ENCODE measurements at places on chromosomes 5 and 9.

- peak; percentile 55 for DNase-seq
Measured at GRCh38 chr5:126339215-126339805, 83.9 kb upstream of the GRAMD2B start.

DNA sequence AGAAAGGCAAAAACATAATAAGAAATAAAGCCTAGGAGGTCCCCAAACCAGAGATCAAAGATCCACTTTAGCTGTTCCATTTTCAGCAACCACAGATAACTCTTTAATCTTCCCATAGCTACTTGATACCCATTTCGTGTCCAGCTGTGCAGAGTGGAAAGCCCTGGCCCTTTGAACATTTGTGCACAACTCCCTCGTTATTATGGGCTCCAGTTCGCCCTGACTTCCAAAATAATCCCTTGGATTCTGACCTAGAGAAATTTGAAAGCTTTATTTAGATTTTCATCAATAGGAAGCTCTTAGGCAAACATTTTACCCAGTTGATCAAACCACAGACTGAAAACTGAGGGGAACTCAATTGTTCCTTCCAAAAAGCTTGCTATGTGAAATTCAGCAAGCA, 4.8 kb downstream of the MYOT start:
- no peak for DNase-seq

DNA sequence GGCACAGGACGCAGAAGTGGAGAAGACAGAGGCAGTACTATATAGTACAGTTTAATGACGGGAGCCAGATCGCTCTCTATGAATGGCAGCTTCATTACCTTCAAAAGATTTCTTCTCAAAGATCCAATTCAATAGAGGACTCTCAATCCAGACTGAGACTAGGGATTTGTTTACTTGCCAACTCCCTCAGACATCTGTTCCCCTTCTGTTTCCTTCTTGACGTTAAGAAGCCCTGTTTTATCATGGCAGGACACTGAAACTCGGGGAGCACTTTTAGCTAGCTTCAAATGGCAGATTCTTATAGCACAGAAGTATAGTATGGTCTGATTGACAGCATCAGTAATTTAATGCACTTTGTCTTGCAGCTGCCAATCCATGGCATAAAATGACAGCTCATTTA, 747.3 kb upstream of the C9orf72 start:
- DNase-seq: no peak

- no peak for DNase-seq
Measured at GRCh38 chr5:136053336-136054141, 24.8 kb downstream of the TGFBI start.

- no peak for DNase-seq
Measured at GRCh38 chr9:89036891-89037290, 45.6 kb downstream of the S1PR3 start.

DNA sequence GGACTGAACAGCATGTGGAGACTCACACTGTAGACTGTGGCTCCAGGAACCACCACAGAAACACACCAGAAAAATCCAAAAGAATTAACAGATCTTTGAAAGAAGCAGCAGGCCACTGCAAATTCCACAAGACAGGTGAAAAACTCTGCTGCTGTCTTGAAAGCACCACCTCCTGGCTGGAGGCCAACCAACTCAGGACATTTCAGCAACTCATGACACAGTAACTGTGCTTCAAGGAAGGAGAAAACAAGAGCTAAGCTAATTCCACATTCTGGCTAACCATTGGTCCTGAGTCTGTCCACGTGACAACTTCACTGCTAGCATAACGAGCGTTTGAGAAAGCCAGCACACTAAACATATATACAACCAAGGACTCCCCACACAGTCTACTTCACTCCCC, 625.1 kb downstream of the PRELID2 start:
- DNase-seq: no peak

DNA sequence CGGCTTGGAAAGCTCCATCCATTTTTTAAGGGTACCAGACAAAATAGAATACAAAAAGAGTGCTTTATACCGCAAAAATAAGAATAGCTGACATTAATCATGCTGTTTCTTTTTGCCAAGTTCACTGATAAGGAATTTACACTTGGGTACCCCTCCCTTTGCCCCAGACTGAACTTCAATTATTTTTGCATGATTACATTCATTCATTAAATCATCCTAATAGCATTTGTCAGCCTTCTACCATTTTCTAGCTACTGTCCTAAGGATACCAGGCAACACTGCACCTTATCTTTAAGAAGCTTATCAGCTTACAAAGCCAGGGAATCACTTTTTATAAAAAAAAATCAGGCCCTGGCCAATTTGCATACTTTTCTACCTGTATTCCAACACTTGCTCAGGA, 48.4 kb downstream of the YIPF5 start:
- no peak for DNase-seq

DNA sequence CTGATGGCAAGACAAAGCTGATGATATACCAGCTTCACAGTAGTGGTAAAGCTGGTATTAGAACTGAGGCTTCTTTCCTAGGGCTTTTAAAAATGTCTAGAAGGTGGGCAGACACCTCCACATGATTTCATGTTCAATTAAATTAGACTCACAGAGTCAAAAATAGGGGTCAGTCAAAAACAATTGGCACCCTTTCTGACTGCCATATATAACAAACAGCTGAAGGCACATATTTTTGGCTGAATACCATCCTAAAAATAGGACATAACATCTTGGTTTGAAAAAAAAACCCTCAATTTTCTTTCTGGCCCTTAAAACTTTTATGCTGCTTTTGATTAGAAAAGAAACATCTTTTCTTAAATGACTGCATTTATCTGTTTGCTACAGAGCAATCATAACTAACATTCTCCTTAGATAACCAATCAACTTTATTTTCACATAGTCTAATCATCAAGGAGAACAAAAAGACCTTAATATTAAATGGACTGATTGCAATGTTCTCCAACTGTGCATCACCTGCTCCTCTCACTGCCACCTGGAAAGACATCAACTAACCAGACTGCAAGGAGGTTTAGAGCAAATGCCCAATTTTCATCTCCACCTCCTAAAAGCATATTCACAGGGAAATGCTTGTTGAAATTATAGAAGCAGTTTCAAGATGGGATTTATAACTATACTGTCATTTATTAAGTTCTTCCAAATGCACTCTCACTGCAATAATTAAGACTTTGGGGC, 3.2 kb downstream of the SGTB start:
- DNase-seq: no peak

DNA sequence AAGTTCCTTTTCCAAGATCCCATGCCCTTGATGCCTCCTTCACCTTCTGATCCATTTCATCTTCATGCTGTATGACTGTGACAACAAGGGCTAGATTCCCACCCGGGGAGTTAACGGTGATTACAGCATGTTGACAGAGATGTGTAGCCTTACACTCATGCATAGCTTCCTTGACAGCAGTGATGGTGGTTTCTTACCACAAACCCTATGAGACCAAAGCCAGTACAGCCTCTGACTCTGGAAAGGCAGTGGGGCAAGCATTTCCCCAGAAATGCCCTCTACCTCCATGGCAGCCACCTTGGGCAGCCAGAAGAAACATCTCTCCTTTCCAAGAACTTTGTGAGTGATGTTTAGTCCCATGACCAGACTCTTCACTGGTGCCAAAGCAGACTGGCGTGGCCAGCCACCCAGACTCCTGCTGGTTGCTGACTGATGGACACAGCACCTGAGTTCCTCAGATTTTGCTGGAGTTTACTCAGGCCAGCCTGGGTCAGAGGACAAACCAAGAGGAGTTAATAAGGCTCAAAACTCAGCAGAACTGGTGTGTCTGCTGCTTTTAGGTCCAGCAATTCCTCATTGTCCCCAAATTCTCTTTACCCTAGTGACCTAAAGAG, 199.7 kb upstream of the SLC27A6 start:
- DNase-seq: no peak

DNA sequence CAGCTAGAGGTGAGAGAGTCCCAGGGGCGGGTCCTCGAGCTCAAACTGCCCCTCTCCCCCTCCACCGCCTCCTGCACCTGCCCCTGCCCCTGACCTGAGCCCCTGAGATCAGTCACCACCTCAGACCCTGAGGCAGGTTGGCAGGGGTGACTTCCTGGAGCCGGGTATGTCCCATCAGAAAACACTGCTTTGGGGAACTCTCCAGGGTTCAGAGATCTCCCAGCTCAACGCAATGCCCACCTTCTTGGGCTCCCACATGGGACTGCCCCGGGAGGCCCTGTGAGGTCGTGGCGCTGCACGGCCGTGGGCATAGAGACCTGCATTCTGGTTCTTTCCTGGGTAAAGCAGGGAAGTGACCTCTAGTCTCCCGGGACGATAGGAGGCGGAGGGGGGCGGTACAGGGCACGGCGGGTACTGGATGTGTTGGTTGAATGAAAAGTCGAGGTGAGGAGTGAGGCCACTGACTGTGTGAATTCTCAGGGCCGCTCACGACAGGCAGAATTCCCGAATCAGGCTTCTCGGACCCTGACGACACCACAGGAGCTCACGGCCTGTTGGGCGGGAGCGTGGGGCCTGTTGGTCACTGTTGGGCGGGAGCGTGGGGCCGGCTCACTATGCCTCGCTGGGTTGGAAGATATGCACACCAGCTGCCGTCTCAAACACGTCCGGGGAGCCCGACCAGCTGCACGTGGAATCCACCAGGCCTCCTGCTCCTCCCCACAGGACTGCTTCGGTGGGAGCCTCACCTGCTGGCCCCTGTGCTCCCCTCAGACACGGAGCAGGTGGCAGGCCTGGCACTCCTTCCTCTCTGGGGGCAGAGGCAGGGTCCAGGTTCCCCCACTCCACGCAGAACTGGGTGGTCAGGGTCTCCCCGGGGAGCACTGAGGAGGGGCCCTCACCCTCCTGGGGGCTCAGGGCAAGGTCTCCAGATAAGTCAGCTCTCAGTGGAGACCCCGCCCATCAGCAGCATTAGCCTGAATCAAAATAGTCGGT, 178.0 kb upstream of the PPP1R26 start:
- DNase-seq: no peak

DNA sequence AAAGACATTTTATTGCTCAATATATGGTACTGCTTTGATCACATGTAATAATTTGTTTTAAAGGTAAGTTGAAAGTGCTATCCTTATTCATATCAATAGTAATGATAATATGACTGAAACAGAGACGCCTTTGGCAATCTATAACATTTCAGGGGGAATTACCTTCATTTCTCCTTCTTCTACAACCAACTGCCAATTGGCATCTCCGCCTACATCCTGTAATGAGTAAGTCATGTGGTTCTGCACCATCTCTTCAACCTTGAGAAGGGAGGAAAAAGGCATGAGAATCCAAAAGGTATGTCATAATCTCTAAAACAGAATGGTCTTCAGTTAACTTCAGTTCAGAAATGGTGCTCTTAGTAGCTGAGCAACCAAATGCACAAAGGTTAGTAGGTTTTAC, 52.4 kb downstream of the HMGCR start:
- DNase-seq: no peak

DNA sequence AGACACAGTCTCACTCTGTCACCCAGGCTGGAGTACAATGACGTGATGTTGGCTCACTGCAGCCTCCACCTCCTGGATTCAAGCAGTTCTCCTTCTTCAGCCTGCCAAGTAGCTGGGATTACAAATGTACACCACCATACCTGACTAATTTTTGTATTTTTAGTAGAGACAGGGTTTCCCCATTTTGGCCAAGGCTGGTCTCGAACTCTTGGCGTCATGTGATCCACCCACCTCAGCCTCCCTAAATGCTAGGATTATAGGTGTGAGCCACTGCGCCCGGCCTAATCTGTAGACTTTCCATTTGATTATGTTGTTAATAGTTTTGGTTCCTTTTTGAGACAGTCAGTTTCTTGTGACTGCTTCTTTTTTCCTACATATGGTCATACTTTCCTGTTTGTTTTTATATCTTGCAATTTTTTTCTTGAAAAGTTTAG, 31.0 kb downstream of the MTREX start:
- DNase-seq: no peak

- DNase-seq: peak; percentile 44
Measured at GRCh38 chr9:126147186-126147935, 179.3 kb upstream of the MVB12B start.

GRCh38 chr5:81901586-81901985, 70.2 kb upstream of the ATG10 start:
- no peak for DNase-seq

- no peak for DNase-seq
Measured at GRCh38 chr9:12718482-12719026, 25.4 kb downstream of the TYRP1 start.

- no peak for DNase-seq
Measured at GRCh38 chr9:4842734-4843133, 50.0 kb downstream of the RCL1 start.

- DNase-seq: no peak
Measured at GRCh38 chr5:144711172-144711571, 540.5 kb downstream of the KCTD16 start.

DNA sequence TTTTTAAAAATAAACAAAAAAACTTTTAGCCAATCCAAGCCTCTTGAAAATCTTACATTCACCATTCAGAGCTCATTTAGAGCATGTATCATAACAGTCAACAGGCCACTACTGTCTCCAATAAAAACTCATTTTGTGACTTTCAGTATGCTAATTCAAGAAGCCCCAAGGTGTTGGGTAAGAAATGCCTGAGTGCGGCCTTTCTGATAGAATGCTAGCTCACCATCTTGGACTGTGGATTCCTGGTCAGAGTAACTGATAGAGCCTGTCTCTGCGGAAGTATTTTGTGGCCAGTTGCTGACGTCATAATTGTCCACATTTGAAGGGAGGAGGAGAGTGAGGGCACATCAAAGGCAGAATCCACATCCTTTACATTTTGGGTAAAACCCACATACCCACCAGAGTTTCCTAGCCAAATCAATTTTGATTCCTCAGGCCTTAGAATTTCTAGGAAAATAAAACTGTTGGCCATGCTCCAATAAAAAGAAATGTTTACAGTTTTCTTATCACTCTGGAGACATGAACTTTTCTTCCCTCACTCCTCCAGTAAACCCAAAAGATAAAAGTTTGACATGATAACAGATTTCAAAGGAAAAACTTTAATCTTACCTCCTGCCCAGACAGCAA, 41.1 kb upstream of the ERCC6L2 start:
- DNase-seq: no peak

DNA sequence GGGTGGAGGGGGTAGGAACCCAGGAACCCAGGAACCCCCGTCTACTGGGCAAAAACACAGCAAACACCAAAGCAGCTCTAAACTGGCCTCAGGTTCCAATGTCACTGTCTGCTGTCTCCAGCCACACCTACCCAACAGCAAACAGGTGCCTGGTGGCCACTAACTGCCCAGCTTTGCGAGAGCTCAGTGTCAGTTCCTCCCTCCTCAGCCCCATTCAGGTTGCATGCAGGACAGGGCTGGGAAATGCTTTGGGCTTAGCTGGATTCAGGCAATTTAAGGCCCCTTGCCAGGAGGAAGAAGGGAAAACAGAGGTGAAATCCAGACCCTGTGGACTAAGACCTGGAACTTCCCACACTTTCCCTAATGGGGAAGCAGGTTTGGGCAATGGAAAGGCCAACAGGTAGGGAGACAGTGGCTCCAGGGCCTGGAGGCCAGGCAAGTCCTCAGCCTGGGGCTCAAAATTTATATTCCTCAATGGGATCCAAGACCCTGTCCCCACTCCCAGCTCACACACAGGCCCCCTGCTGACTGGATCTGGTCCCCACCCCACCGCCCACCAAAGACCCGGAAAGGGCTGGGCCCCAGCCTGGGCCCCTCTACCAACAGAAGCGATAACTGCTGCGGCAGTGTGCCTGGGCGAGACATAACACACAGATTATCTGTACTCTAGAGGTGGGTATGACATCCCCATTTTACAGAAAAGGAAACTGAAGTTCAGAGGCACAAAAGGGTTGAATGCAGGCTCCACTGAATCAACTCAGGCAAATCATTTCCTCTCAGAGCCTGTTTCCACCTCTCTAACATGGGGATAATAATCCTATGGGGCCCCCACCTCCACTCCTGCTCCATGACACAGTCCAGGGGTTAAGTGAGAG, 3.5 kb downstream of the EEIG1 start:
- no peak for DNase-seq
